Left kidney (tissue), 8 donors: ENCODE measurements at places on chromosomes 6 and 20.

DNA sequence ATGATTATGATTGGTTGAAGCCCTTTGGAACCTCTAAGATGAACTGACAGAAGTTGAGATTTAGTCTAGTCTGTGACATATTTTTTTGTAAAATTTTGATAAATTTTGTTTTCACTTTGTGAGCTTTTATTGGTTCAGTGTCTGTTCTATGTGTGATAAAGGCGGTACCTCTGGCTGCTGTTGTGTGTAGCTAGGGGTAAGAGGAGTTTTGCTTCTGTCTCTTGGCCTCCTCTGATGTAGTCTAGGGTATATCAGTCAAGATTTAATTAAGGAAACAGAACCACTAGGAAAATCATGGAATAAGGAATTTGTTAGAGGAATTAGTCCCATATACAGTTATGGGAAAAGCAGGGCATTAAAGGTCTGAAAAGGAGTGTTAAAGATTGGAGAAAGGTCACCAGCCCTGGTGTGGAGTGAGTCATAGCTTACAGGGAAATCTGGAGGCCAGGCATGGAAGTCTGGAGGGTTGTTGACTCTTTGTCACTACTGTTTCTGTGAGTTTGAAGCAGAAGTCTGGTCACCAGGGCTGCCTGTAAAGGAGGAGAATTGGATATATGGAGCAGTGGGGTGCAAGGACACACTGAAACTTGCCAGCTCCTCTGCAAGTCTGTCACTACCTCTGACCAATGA lies 28.5 kb downstream of the CDC5L start:
- no peak for DNase-seq

GRCh38 chr6:11663519-11663918 lies 115.1 kb downstream of the ADTRP start:
- no peak for DNase-seq

GRCh38 chr20:54212871-54213270 lies 5.0 kb downstream of the PFDN4 start:
- no peak for DNase-seq

DNA sequence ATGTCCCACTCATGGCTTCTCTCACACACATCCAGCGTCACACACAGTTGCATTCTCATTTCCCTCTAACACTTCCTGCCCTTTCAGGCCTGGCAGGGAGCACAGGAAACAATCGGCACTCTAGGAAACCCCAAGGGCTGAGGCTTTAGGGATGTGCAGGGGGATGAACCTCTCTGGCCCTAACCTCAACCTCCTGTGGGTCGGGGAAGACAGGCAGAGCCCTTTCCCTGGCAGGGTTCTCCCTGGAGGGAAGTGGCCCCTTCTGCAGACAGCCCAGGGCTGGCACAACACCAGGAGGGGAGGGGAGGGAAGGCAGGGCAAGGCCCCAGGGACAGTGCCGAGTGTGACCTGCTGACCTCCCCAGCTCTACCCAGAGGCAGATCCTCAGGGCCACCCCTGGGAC lies 2.7 kb downstream of the TEAD3 start:
- no peak for DNase-seq

GRCh38 chr6:119610265-119610664 lies 260.7 kb upstream of the MAN1A1 start:
- DNase-seq: no peak
